Glutamatergic neuron (in vitro differentiated cells): ENCODE measurements at places on chromosomes 12 and 14. TPM values are rescaled to one million over a fixed set of nuclear protein-coding genes. Genes with fewer than 3 reads are reported as not detected.

The SSTR1 gene
- 8.2 TPM for total RNA-seq

The CLEC2D gene
- 7.2 TPM for total RNA-seq

GRCh38 chr12:5912437-5913334 lies 32.4 kb downstream of the ANO2 start:
- peak; percentile 56 for DNase-seq

DNA sequence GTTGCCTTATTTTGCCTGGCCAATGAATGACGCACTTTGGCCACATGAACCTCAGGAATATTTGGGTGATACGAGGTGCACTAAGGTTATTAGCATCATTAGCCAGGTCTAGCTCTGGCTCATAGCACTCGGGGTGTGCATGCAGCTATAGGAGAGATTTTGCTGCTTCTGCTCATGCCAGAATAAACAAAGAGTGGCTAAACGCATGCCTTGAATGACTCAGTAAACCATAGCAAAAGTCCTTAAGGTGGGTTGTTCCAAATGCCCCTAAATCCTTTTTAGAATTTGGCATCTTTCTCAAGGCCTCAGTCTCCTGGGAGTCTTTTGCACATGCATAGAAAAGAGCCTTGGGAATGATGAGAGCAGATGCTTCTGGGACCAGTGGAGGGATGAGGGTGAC lies 343.7 kb upstream of the FKBP4 start:
- DNase-seq, result no peak

- DNase-seq, result no peak
Observed at GRCh38 chr12:14394317-14395073, 29.0 kb downstream of the ATF7IP start.
